ENCODE measurements at places on chromosomes 7 and 10.

- H3K4me1 ChIP-seq: no peaks in the 10 kb centered on the region
- no peak overlapping the region for H3K4me3 ChIP-seq
- no peaks in the 10 kb centered on the region for H3K36me3 ChIP-seq
Observed at GRCh38 chr10:127216274-127216673, 19.9 kb upstream of the INSYN2A start.

DNA sequence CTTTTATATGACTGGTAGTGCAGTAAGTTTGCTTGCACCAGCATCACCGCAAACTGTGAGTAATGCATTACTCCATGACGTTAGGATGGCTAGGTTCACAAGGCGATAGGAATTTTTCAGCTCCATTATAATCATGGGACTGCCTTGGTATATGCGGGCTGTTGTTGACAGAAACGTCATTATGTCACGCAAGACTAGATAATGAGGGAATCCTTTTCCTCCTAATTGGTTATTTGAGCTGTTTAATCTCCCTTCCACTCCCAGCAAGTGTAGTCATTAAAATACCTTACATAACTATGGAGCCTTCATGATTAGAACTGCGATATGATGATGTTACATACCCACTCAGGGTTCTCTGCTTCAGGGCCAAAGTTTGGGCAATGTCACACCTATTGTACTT lies 17.3 kb downstream of the KLLN start:
- no peaks in the 10 kb centered on the region for H3K4me1 ChIP-seq
- no peaks in the 10 kb centered on the region for H3K27me3 ChIP-seq
- DNase-seq: no peak
- no peaks in the 10 kb centered on the region for H3K36me3 ChIP-seq

DNA sequence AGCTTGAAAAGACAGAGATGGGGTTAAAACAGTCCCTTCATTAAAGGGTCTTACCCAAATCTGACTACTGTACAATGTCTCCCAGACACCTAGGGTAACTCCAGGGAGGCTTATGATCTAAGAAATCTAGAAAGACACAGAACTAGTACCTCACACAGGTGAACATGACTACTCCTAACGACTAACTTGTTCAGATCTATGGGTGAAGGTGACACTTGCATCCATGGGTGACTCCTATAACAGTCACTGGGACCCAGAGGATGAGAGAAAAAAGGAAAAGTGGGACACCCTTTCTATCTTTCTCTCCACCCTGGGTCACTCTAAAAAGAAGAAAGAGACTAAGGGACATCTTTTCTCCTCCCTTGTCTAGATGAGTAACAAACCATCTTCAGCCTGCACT lies 19.2 kb downstream of the AKR1C8 start:
- H3K4me1 ChIP-seq: no peaks in the 10 kb centered on the region
- no peaks in the 10 kb centered on the region for H3K36me3 ChIP-seq
- H3K4me3 ChIP-seq: no peak overlapping the region
- H3K27ac ChIP-seq: no peak overlapping the region

DNA sequence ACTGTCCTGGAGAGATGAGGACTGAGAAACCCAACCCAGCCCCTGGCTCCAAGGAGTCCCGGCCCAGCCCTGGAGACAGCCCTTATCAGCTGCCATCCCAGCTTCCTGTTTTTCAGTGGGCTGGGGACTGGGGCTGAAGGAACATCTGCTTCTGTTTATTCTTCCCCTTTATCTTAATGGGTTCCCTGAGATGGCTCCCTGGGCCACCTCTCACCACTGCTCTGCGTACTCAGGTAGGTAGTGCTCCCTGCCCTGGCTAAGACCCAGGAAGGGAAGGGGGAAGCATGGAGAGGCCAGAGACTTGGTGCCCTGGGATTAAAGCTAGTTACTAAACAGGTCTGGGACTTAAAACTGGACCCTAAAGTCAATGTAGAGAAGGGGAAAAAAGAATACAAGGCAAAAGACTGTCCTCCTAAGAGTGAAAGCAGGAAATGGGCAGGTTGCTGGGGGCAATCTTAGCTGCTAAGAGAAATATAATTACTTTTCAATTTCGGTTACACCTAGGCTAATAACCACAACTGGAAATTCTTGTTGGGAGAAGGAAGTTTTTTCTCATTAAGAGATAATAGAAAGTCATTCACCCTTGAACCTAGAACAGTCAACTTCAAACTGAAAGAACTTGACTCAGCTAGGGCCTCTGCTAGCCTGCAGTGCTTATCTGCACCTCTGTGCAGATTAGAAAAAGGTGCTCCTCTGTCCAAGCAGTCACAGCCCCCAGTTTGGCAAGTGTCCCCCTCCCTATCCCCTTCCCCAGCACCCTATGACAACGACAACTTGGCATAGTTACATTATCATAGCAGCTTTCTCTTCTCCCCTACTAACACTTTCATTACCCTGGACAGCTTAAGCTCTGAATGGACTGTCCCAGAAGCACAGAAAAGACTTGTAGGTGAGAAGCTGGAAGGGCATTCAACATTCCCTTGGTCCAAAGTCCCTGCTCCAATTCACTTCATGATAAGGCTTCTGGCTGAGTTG lies 65.6 kb upstream of the KDM7A start:
- no peak overlapping the region for H3K27ac ChIP-seq
- DNase-seq: peak; percentile 82
- H3K27me3 ChIP-seq: no peaks in the 10 kb centered on the region
- peak overlapping the region; percentile 22 for H3K4me3 ChIP-seq
- no peaks in the 10 kb centered on the region for H3K4me1 ChIP-seq

GRCh38 chr7:41931263-41931646 lies 228.4 kb upstream of the INHBA start:
- H3K27ac ChIP-seq: no peak overlapping the region
- no peaks in the 10 kb centered on the region for H3K4me1 ChIP-seq
- H3K36me3 ChIP-seq: no peaks in the 10 kb centered on the region
- DNase-seq: no peak
- no peak overlapping the region for H3K4me3 ChIP-seq

GRCh38 chr10:70765794-70766594 lies 19.2 kb downstream of the TBATA start:
- no peaks in the 10 kb centered on the region for H3K36me3 ChIP-seq
- no peak overlapping the region for H3K4me3 ChIP-seq
- DNase-seq: no peak
- no peaks in the 10 kb centered on the region for H3K4me1 ChIP-seq
- no peaks in the 10 kb centered on the region for H3K27me3 ChIP-seq

DNA sequence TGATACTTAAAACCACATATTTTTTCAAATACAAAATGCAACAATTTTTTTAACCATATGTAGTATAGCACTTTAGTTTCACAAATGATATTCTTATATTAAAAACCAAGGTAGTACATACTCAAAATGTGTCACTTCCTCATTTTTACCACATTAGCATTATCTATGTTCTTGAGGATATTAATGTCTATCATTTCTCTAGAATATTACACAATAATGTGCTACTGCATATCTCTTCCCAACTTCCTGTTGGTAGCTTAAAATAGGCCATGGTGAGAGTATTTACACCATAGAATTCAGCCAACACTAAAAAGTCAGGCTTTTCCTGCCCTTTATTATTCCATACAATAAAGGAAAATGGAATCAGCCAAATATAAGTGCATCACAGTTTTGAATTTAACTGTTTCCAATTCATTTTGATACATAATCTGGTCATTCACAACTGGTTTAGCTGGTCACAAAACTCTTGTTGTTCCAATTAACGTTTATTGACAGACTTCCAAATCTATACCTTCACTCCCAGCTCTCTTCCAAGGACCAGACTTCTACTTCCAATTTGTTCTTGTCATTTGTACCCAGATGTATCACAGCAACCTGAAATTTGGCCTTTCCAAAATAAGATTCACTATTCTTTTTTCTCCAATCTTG lies 20.0 kb upstream of the LRRC17 start:
- no peaks in the 10 kb centered on the region for H3K4me1 ChIP-seq
- no peaks in the 10 kb centered on the region for H3K36me3 ChIP-seq
- no peak overlapping the region for H3K4me3 ChIP-seq
- no peak for DNase-seq
- no peak overlapping the region for H3K27ac ChIP-seq
- H3K27me3 ChIP-seq: no peaks in the 10 kb centered on the region
